Fibroblast of lung (primary cell): ENCODE measurements at places on chromosomes 2 and 18. TPM values are rescaled to one million over a fixed set of nuclear protein-coding genes. Genes with fewer than 3 reads are reported as not detected.

DNA sequence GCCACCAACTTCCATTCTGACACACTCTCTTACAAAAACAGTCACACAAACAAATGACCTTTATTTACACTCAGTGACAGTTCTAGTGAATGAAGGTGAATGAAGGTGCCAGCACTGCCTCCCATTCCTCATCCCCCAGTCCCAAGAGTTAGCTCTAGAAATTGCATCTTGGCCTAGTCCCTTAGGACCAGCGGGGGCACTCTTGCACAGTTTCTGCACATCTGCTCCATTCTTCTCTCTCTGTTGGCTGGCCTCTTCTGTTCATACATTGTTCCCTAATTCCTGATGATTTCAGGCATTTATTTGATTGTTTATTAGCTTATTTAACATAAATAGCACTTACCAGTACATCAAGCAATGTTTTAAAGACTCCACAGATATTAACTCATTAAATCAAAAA lies 30.9 kb downstream of the GAREM1 start:
- no peak overlapping the region for H3K4me3 ChIP-seq
- H3K4me1 ChIP-seq = no peaks in the 10 kb centered on the region
- no peak for DNase-seq
- H3K27me3 ChIP-seq = no peaks in the 10 kb centered on the region
- H3K36me3 ChIP-seq = no peaks in the 10 kb centered on the region

DNA sequence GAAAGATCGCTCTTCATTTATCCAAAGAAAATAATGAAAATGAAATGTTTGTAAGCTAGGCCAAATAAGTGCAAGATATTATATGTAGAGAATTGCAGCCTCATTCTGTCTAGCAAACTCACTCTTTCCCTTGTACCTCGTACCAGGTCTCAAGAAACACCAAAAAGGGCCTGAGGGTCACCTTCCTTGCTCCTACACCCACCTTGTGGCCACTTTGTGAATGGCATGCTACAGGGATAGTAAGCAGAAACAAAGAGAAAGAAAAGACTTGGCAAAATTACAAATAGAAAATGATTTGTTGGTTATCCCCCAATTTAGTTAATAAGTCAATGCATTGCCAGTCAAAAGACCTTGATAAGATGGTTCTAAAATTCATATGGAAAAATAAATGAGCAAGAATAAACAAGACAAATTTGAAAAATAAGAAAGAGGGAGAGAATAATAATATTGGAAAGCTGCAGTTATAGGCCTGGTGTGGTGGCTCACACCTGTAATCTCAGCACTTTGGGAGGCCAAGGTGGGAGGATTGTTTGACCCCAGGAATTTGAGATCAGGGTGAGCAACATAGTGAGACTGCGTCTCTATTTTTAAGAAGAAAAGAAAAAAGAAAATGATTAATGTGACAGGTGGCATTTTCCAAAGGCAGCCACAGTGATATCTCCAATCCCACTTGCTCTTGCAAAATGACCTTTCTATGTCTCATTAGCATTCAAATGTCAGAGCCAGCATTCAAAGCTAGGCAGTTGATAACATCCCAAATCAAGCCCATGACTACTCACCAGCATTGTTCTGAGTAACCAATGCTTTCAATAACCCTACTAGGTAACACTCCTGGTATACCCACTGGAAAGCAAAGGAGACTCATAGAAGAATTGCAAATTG lies 38.8 kb upstream of the BMP10 start:
- no peak overlapping the region for H3K4me3 ChIP-seq
- H3K27ac ChIP-seq = no peak overlapping the region
- peaks cover 7% of the 10 kb centered on the region for H3K4me1 ChIP-seq
- no peaks in the 10 kb centered on the region for H3K36me3 ChIP-seq

Gene TLX2
- not detected in 2 replicates for polyA plus RNA-seq

Gene REG1B
- polyA plus RNA-seq = not detected in 2 replicates

DNA sequence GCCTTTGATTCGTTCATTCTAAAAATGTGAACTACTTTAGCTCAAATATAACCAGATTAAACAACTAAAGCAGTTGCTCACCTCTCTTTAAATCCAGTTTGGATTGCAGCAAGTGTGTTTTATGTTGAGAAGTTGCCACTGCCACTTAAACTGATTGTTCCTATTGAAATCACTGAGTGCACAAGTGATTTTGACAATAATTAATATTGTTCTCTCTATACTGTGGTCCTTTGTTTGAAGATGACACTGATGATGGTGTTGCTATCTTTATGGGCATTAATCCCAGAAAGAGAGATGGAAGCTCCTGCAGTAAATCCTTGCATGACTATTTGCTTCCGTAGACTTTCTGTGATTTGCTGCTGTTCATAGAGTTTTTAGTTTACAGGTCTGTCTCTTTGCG lies 251.4 kb upstream of the ZEB2 start:
- no peak for DNase-seq
- H3K36me3 ChIP-seq = no peaks in the 10 kb centered on the region
- H3K4me3 ChIP-seq = no peak overlapping the region
- H3K4me1 ChIP-seq = no peaks in the 10 kb centered on the region
- H3K27me3 ChIP-seq = no peaks in the 10 kb centered on the region

DNA sequence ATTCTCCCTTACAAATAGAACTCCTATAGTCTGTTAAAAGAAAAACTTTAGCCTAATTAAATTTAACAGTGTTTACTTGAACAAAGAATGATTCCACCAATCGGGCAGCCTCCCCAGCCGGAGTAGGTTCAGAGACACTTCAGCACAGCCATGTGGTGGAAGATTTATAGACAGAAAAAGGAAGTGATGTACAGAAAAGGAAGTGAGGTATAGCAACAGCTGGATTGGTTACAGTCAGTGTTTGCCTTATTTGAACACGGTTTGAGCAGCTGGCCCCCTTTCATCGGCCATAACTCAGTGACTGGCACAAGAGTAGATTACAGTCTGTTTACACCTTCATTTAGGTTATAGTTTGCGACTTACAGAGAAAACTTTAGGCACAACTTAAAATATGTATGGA lies 2.1 kb upstream of the SKA1 start:
- no peak overlapping the region for H3K27ac ChIP-seq
- no peaks in the 10 kb centered on the region for H3K36me3 ChIP-seq
- no peak overlapping the region for H3K4me3 ChIP-seq
- no peaks in the 10 kb centered on the region for H3K27me3 ChIP-seq

DNA sequence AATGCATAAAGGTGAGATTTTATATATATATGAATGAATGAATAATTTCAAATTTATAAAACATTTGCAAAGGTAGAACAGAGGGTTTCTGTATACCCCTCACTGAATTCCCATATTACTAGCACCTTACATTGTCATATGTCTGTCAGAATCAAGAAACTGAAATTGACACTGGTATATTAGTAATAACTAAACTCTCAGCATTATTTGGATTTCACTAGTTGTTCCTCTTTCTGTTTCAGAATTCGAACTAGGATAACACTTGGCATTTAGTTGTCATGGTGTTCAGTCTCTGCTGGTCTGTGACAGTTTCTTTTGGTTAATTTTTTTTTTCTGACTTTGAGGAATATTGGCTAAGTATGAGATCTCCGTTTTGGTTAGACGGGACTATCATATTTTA lies 275.9 kb downstream of the DCC start:
- DNase-seq = no peak
- H3K27me3 ChIP-seq = no peaks in the 10 kb centered on the region
- H3K4me1 ChIP-seq = no peaks in the 10 kb centered on the region
- H3K27ac ChIP-seq = no peak overlapping the region
- H3K36me3 ChIP-seq = no peaks in the 10 kb centered on the region
- H3K4me3 ChIP-seq = no peak overlapping the region

- no peaks in the 10 kb centered on the region for H3K36me3 ChIP-seq
- peak within 1 kb of the TSS; percentile 71 for H3K4me3 ChIP-seq
- H3K4me1 ChIP-seq = peaks cover 9% of the 10 kb centered on the region
Measured at GRCh38 chr18:46071653-46072375, at the start of gene PSTPIP2. TSS of gene PSTPIP2 (minus strand) at chr18:46072260. CDS start at chr18:46072188, 72 bp downstream.

DNA sequence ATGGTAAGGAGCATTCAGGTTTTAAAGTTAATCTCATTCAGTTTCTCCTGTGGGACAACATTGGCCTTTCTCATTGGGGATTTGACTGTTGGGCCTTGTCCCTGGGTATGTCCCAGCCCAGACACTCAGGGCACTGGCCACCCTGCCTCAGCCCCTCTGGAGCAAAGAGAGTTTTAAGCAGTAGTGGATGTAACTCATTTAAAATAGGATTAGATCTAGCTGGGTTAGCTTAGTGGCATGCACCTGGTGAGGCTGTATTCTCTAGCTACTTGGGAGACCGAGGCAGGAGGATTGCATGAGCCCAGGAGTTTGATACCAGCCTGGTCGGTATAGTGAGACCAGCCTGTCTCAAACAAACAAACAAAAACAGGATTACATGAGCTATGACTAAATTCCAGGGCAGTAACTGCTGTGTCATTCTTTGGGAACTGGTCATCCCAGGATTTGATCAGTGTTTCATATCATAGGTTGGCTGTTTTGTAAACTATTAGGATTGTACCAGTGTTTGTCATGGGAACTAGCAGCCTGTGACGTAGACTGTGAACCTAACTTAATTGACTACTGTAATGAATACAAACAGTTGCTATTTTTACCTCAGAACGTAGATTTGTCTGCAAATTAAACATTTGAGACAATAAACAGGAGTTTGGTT lies 12.5 kb downstream of the INPP4A start:
- H3K27ac ChIP-seq = peak overlapping the region; percentile 78
- no peak overlapping the region for H3K4me3 ChIP-seq
- H3K36me3 ChIP-seq = no peaks in the 10 kb centered on the region
- DNase-seq = peak; percentile 78

DNA sequence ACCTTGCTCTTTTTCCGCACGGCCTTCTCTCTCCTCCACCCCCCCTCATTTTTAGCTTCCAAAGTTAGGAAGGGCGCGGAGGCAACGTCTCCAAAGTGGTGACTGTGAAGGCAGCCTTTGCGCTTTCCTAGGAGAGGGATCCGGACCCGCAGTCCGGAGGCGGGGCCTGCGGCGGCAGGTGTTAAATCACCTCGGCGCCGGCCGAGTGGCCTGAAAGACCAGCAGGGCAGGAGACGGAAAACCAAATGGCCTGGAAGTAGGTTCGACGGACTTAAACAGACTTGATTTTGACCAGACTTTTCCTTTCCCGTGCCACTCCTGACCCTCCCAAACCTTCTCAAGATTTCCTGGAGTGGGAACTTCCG lies 615 bp downstream of the GORASP2 start:
- H3K4me1 ChIP-seq = peaks cover 3% of the 10 kb centered on the region
- DNase-seq = peak; percentile 45
- H3K4me3 ChIP-seq = peak overlapping the region; percentile 93
- no peaks in the 10 kb centered on the region for H3K27me3 ChIP-seq
- peak overlapping the region; percentile 91 for H3K27ac ChIP-seq
